ENCODE measurements at places on chromosomes 12 and 14.

GRCh38 chr12:129381715-129382114 is 522.1 kb downstream of the TMEM132D start:
- no peak for DNase-seq

- no peak for DNase-seq
Observed at GRCh38 chr12:88419794-88420193, 160.5 kb downstream of the KITLG start.

DNA sequence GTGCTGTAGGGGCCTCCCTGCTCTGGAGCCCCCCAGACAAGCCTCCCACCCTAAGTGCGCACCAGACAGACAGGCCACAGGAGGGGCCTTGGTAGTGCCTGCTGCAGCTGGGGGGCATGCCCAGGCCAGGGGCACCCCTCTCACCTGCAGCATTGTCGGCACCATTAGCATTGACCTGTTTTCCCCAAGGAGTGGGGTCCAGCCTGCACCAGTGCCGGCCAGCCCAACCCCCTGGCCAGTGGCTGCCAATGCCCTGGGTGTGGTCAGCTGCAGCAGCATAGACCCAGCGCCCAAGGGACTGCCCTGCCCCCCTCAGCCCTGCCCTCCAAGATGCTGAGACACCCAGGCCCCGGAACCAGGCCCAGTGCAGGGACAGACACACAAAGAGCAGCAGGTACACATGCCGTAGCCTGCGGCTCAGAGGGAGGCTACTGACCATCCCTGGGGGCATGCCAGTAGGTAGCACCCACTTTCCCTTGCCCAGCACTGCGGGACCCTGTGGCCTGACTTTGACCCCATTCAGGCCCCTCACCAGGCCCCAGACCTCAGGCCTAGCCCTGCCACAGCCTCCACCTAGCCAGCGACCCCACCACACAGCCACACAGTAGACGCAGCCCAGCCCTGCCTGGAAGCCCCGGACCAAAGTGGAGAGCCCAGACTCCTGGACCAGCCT is 1.0 kb downstream of the AHNAK2 start:
- DNase-seq, result no peak

DNA sequence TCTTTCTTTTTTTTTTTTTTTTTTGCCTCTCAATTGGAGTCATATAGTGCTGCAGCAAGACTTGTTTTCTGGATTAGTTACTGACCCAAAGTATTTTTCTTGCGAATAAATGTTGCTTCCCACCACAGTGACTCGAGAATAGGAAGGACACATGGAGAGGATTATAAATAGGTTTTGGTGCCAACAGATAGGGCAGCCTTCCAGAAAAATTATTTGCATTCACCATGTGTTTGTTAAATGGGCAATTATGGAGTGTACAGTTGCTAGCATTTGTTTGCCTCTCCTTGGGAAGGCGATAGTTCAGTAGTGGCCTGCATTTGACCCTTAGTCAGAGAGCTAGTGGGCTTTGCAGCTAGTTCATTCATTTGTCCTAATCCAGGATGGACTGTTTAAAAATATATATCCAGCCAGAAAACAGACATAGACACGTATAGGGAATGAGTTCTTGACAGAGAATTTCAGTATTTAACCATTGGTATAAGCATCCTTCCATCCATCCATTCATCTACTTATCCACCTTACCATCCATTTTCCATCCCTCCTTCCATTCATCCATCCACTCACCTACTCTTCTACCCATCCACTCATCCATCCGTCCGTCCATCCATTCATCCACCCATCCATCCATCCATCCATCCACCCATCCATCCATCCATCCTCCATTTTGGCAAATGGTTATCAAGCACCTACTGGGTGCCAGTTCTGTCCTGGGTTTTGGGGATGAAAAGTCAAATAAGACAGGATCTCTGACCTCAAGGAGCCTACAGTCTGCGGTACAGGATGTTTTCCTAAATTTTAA is 67.5 kb downstream of the CHST11 start:
- no peak for DNase-seq

DNA sequence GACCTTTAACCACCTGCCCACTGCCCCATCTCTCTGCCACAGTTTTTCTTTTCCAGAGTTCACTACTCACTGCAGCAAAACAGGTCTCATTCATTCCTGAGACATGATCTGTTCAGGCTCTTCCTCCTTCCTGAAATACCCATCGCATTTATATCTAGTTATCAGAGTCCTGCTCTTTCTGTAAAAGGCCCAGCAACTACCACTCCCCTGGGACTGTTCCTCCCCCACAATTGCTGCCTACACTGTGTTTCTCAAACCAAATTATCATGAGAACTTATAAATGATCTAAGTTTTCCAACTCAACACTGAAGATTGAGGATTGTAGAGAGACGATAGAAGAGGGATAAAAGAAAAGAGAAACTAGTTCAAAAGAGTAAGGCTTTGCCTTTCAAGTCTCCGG is 40.8 kb upstream of the EPS8 start:
- DNase-seq, result no peak

DNA sequence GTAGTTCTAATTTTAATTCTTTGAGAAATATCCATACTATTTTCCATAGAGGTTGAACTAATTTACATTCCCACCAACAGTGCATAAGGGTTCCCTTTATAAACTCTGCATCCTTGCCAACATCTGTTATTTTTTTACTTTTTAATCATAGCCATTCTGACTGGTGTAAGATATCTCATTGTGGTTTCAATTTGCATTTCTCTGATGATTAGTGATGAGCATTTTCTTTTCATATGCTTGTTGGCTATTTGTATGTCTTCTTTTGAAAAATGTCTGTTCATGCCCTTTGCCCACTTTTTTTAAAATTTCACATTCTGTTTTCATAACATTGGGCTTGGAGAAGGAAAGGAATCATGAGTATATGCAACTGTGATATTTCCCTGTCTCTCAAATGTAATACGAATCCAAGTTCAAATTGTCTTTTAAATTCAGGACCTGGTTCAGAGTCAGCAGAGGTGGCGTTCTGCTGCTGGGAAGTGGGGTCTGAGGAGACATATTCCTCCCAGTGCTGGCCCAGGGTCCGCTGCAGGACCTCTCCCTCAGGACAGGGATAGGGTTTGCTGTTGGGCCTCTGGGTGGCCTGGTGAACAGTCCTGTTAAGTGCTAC is 81.2 kb upstream of the ETV6 start:
- no peak for DNase-seq

DNA sequence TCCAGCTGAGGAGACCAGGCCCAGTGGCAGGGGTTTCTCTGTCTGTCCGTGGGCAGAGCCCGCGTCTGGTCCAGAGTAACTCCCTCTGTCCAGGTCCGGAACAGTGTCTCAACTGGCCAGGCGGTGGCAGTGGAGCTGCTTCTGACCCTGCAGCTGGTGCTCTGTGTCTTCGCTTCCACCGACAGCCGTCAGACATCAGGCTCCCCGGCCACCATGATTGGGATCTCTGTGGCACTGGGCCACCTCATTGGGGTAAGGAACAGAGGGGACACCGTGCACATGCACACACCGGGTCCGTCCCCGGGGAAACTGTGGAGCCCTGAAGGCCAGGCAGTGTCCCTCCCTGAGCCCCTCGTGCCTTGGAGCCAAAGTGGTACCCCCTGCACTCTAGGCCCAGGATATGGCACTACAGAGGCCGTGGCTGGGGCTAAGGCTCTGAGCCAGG is 1.5 kb downstream of the AQP6 start:
- DNase-seq, result no peak

DNA sequence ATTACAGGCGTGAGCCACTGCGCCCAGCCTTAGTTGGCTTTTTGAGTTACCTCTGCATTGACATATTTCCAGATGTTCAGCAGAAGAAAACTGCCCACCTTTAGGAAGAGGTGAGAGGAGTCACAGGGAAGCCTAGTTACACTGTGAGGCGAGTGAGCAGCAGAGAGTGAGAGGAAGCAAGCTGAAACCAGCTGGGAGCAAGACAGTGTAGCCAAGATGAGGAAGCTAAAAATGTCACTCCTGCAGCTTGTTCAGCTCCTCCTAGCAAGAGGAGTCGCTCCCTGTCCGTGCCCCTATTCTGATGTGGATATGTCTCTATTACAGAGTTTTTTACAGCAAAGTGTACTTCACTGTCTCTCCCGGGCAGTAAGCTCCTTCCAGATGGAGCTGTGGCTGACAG is 127.6 kb downstream of the GXYLT1 start:
- no peak for DNase-seq

DNA sequence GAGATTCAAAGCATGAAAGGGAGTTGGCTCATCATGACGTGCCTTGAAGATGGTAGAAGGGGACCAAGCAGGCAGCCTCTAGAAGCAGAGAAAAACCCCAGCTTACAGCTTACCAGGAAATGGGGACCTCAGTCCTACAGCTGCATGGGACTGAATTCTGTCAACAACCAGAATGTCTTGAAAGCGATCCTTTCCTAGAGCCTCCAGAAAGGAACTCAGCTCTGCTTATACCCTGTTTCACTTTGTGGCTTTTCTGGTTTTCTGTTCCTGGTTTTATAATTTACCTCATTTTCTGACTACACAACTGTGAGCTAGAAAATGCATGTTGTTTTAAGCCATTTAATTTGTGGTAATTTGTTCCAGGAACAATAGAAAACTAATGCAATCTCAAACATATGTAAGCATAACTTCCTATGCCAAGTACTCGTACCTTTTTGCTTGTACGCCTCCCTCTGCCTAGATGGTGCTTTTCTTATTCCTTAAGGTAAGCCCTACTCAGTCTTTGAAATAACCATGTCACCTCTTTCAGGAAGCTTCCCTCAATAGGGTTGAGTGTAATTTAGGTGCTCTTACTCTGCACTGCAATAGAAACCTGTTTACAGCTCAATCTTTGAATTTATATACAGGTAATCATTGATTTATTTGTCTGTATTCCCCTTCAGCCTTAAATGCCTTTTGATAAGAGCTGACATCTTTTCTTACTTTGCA is 348.8 kb downstream of the TMEM117 start:
- DNase-seq, result no peak

DNA sequence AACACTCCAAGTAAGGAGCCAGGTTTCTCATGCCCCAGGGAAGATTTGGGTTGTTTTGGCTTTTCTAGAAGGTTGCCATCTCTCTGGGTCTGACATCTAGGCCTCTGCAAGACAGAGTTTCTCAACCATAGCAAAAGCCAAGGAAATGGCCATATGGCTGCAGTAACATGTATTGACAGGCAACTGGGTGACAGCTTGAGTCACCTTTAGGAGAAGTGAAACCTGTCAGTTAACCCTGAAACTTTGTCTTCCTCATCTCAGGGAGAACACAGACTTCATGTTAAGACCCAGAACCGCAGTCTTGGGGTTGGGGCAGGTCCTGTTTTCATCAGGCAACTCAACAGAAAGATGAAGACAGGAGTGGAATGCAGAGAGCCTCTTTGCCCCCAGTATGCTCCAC is 46.0 kb upstream of the PLBD1 start:
- DNase-seq, result peak; percentile 2

DNA sequence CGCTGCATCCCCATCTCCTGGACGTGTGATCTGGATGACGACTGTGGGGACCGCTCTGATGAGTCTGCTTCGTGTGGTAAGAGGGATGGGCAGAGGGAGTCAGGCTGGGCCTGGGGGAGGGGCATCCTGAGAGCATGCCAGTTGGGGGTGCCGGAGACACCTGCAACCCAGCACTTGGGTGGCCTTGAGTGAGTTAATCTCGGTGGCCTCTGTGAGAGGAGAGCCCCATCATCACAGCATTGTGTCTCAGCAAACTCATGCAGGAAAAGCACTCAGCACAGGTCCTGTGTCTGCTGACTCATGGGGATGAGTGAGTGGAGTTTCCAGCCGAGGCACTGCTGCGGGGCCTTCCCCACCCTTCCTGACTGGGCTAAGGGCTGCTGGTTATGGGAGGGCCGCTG is 19.6 kb upstream of the LRP1-AS start:
- DNase-seq, result no peak

DNA sequence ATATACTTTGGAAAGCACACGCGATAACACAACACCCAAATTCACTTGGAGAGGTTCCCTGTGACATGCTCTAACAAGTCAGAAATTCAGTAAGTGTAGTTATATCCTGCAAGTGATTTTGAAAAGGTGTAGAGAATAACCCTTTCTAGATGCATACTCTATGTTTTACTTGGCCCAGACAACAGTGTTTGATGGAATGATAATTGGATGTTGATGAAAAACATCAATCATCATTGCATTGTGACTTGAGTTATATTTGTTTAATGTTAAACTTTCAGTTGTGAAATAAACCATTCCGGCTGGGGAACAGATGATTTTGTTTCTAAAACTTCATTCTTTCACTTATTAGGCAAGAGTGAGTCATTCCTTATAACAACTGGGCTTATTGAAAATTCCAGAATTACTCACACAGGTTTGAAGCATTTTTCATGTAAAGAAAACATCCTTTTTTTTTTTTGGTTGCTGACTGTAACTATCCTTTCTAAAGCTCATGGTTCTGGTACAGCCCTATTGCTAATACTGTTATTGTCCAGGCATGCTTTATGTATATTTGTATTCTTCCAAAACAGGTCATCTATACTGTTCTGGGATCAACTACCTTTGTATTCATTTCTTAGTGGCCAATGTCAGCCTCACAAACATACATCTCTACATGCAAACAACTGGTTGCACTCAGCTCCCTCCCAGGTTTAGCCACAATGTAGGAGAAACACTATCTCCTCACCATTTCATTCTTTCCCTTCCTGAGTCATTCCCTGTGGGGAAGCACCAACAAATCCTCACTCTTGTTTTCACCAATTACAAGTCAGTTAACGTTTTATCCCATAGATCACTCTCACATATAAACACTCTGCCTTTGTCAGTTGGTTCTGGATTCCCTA is 121.2 kb upstream of the LRIG3 start:
- no peak for DNase-seq

GRCh38 chr14:37678916-37679315 is 83.5 kb downstream of the TTC6 start:
- DNase-seq, result no peak

- DNase-seq, result no peak
Observed at GRCh38 chr12:74780182-74780849, 242.7 kb downstream of the ATXN7L3B start.

GRCh38 chr12:49293056-49293956 is 1.6 kb upstream of the PRPH start:
- no peak for DNase-seq

GRCh38 chr12:28540324-28540714 is 350.1 kb downstream of the CCDC91 start:
- no peak for DNase-seq

Measured in CD4-positive, alpha-beta T cell treated with Interferon alpha-2 for 1 hour (primary cell).